ENCODE measurements at places on chromosomes 13 and 19.
A peak's percentile ranks its signal among the peaks of the same experiment; 100 is the strongest.

DNA sequence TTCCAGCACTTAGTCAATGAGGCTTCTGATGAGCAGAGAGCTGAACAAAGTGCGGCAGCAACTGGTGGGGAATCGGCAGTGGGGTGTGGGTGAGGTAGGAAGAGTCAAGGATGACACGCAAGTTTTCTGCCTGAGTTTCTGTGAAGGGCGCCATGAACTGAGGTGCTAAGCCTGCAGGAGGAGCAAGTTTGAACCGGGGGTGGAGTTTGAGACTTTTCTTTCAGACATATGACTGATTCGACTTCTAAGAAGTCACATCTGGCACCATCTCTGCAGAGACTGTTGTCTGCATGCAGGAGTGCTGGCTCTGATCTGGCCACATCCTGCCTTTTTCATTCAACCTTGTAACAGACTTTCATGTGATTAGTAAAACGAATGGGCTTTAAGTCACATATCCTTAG is 14.8 kb upstream of the GPI start:
- DNase-seq, result peak; percentile 42

- no peak for DNase-seq
Measured at GRCh38 chr19:58556622-58557220, 1.7 kb downstream of the UBE2M start.

DNA sequence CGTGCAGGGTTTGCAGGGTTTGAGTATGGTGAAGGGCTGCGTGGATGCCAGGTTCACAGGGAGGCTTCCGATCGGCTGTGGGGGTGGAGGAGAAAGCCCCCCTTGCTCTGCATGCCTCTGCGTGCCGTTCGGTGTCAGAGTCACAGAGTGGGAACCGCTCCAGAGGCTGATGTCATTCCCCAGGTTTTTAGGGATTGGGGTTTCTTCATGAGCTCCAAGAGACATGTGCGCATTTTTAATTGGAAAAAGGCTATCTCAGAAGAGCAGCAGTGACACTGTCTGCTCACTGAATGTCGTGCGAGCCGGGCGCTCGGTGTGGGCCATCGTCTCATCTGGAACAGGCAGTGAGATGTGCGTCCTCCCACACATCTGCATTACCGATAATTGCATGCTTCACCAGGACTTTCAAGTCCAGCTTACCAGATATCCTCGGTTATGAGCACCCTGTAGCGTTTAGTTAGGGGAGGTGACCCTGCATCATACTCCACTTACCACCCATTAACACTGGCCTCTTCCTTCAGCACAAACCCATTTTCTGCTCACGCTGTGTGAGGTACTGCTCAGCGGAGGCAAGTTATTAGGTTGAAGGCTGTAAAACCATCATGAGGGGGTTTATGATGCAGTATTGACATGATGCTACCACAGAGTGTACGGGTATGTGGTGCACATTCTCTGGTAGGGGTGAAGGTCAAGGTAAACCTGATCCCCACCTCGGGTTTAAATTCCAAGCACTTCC is 1.7 kb downstream of the MCF2L start:
- DNase-seq, result no peak

GRCh38 chr13:19158526-19159174 is 23.0 kb downstream of the TUBA3C start:
- no peak for DNase-seq

DNA sequence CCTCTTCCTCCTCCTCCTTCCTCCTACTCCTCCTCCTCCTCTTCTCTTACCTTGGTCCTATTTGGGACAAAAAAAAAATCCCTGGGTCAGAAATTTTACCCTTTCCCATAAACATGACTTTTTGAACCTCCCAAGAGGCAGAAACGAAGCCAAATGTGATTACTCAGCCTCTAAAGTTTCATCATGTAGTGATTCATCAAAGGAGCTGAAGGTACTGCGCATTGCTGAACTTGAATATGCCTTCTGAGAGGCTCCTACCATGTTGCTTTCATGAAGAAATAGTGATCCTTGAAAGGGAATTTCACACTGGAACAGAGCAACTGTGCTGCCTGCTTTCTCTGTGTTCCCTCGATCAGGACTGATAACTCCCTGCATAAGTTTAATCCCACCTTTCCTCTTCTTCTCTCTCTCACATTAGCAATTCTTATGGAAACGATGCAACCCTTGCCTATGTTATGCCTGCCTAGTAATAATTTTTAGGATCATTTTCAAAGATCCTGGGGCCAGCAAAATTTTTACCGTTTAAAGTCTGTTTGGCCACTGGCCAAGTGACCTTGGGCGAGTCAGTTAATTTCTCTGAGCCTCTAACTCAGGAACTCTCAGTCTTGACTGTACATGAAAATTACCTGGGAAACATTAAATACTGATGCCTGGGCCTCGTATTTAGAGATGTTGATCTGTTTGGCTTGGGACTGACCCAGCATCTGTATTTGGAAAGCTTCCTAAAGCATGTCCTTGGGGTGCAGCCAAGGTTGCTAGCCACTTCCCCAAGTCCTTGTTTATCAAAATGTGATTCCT is 149.5 kb downstream of the DCT start:
- no peak for DNase-seq

GRCh38 chr13:67493835-67494234 is 263.7 kb upstream of the PCDH9 start:
- DNase-seq, result no peak
